ENCODE measurements at places on chromosomes 5 and 9.
A peak's percentile ranks its signal among the peaks of the same experiment; 100 is the strongest.

DNA sequence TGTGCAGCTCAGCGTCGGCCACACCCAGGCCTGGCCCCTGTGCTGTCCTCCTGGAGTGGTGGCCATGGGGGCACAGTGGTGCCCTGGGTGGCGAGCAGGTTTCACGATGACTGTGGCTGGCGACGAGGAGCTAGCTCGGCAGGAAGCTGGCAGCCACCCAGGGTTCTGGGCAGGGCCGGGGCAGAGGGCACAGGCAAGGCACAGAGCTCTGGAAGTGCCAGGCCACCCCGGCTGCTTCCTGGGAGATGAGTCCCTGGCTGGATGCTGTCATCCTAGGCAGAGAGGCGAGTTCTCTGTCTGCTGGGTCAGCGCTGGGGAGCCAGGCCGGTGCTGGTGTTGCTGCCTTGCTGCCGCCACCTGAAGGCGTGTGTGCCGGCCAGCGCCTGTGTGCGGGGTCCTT is 51.7 kb downstream of the RXRA start:
- no peak for DNase-seq

- no peak for DNase-seq
Measured at GRCh38 chr9:86303316-86303975, 21.1 kb upstream of the ISCA1 start.

GRCh38 chr5:118789366-118789765 is 199.0 kb downstream of the DTWD2 start:
- no peak for DNase-seq

DNA sequence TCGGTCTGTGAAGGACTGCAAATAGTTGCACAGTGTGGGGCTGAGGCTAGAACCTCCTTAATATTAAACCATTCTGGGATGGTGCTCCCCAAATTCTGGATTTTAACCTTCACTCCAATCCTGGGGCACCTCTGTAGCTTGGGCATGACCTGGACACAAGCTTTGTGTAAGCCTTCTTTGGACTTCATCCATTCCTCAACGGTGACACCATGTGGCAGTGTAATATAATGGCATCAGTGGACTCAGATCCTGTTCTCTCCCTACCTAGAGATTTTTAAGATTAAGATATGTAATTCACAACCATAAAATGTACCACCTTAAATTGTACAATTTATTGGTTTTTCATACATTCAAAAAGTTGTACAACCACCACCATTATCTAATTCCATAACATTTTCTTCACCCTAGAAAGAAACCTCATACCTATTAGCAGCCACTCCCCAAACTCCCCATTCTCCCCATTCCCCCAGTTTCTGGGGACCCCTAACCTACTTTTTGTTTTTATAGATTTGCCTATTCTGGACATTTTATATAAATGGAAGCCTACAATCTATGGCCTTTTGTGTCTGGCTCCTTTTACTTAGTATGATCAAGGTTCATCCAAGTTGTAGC is 4.8 kb upstream of the PLGRKT start:
- DNase-seq = peak; percentile 34

DNA sequence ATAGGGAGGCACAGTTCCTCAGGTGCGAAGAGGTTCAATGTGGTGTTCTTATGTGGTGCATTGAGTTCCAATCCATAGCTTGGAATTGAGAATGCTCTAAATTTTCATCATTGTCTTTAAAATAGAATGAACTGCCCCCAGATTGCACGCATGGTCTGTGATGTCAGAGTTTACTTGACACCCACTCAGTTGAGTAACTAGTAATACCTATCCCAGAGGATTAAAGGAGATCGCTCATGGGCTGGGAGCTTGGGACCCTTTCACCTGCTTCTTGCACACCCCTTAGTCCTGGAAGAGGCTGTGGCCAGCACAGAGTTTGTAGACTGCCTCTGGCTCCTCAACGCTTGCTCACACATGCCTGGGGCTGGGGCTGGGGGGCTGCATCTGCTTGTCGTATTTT is 95.1 kb upstream of the OTULINL start:
- DNase-seq = no peak

GRCh38 chr5:111737716-111738115 is 19.3 kb downstream of the NREP start:
- DNase-seq = no peak

GRCh38 chr5:42791151-42791550 is 20.5 kb downstream of the SELENOP start:
- DNase-seq = no peak

- no peak for DNase-seq
Measured at GRCh38 chr9:117125531-117125930, 289.3 kb downstream of the ASTN2 start.

- no peak for DNase-seq
Measured at GRCh38 chr5:117893211-117893610, 1095.1 kb downstream of the DTWD2 start.

- no peak for DNase-seq
Measured at GRCh38 chr5:178422400-178422775, 167.8 kb downstream of the COL23A1 start.

GRCh38 chr5:132368186-132368585 is 1.3 kb upstream of the SLC22A5 start:
- no peak for DNase-seq

DNA sequence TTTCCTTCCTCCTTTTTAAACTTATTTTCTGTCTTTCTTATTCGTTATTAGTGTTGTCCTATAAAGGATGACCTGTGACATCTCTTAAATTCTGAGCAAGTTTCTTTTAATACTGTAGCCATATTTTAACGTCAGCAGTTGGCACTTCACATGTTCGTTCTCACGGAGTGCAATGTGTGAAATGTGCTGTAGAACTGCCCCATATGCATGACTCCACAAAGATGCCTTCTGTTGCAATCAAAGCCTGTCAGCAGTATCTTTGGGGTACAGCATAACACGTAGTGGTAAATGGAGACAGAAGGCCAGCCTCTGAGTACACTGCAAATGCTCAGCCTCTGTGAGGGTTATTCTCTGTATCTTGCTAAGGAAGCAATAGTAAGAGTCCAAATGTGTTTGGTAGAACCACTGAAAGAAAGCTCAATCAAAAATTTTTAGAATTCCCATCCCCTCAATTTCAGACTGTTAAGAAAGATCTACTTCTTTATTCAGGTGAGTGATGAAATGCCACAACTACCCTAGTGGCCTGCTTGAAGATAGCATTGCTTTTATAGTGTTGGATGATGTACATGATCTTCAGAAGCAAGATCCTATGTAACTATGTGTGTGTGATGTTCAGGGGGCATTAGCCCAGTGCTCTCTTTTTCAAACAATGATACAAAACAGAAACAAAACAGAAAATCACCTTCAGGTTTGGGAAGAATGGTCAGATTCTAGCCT is 277.7 kb downstream of the TMEM167A start:
- DNase-seq = no peak

- no peak for DNase-seq
Measured at GRCh38 chr9:86614871-86615849, 260.9 kb upstream of the TUT7 start.

DNA sequence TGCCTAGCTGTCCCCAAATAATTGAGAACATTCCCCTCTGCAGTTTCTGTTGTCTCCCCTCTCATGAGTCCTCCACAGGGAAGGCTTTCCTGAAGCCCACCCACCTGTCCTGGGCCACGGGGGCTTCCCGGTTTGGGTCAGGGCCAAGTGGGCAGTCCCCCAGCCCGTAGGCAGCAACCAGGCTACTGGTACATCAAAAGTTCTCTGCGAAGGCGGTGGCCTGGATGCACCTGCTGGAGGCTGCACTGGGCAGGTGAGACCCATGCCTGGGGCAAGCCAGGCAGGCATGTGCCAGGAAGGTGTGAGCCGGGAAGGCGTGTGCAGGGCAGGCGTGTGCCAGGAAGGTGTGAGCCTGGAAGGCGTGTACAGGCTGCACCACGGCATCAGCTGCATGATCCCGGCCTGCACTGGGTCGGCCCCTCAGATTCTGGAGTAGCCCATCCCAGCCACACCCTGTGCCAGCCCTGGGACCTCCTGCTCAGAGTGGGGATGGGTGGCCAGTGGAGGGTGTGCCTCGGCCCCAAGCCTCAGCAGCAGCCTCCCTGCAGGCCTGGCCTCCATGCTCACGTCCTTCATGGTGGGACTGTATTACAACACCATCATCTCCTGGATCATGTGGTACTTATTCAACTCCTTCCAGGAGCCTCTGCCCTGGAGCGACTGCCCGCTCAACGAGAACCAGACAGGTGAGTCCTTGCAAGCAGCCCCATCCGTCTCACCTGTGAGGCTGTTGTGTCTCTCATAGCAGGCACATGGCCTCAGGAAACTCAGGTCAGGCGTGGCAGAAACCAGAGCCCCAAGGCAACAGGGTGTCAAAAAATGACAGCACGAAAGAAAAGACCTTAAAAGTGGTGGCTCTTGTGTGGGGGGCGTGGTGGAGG is 8.7 kb downstream of the SLC6A19 start:
- no peak for DNase-seq

DNA sequence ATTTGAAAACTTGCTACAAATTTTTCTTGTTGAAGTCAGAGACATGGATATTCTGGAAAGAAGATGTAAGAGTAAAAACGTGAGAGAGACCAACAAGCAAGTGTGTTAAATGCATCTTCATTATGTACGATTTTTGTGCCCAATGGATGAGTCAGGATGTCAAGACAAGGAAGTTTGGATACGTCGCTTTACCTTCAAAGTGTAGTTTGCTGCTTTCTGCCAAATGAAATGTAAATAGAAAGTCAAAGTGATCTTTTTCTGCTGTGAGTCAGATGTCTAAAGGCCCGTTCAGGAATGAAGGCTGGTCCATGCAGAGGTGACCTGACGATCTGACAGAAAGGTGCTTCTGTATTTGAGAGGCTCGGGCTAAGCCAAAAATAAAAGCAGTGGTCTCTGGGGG is 273.1 kb upstream of the PIK3R1 start:
- no peak for DNase-seq

DNA sequence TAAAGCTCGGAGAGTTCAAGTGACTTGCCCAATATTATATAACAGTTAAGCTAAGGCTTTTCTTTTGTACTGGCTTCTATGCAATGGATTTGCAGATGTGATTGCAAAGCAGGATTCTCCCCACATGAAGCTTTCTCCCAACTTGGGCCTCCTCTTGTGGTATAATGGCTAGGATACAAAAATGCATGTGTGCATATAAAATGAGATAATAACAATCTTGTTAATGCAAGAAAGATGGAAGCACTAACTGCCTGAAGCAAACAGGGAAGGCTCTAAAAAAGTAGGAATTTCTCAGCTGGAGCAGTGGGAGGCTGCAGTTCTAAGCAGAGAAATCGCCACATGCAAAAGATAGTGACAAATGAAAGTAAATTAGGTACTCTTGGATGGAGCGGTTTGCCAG is 444.2 kb upstream of the RIOK2 start:
- DNase-seq = no peak

DNA sequence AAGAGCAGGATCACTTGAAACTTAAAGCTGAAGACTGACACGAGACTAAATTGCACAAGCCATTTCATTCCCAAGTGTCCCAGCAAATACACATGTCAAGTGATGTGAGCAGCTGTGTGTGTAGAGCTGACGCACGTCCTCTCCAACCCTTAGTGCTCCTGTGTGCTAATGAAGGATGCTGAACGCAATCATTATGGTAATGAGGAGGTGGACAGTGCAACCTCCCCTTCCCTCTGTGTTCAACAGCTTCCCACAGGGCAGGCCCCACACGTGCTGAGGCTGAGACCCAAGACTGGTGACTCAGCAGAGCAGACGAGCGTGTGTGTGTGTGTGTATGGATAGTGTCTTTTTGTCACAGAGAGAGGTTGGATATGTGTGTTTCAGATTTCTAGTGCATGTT is 702.1 kb downstream of the SEMA5A start:
- peak; percentile 98 for DNase-seq

DNA sequence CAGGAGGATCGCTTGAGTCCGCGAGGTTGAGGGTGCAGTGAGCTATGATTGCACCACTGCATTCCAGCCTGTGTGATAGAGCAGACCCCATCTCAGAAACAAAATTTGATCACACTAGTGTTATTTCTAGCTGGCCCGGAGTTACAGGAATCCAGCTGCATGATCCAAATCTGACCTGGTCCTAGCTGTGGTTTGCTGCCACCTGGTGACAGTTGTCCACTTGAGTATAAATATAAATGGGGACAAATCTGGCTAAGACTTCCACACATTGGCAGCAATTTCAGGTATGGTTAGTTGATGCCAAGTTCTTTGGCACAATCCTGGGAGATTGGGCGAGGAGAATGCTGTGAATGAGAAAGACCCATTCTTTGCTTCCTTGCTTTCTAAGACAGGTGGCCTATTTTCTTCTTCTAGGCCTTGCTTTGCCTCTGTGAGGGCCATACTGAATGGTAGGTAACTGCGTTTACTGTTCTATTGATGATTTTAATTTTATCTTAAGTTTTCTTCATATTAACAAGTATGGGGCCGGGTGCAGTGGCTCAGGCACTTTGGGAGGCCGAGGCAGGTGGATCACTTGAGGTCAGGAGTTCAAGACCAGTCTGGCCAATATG is 35.4 kb downstream of the UBE2R2 start:
- DNase-seq = peak; percentile 21

DNA sequence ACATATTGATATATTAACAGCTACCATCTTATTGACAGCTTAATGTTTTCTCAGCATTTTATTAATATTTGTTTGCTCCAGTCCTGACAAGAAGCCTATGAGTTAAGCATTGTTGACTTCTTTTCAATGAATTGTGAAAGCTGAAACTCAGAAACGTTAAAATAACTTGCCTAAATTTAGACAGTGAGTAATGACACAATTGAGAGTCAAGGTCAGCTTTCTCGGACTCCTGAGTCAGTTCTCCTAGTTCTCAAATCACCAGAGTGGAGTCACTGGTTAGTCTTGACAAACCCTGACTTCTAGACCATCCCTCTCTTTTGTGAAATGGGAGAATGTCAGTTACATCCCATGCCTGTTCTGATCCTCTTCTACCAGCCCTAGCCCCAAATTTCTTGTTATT is 222.7 kb upstream of the ACO1 start:
- no peak for DNase-seq

DNA sequence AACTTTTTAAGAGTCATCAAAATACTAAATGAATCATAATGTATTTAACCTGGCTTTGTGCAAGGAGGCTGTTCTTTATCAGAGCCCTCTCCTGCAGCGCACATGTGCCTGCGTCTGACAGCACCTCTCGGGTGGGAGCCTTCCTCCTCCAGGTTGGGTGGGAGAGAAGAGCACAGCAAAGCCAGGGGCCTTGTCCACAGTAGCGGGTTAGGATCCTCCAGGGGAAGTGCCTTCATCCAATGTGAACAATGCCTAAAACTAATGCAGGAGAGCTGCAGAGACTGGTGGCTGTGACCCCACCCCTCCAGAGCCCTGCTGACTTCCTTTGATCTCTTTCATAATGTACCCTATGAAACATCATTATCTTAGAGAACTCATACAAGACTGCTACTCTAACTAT is 10.2 kb downstream of the UBE2QL1 start:
- DNase-seq = no peak
